ENCODE measurements at places on chromosomes 13 and 19.

- DNase-seq = no peak
These were observed 37.3 kb downstream of the ENOX1 start for GRCh38 chr13:43749503-43749902.

DNA sequence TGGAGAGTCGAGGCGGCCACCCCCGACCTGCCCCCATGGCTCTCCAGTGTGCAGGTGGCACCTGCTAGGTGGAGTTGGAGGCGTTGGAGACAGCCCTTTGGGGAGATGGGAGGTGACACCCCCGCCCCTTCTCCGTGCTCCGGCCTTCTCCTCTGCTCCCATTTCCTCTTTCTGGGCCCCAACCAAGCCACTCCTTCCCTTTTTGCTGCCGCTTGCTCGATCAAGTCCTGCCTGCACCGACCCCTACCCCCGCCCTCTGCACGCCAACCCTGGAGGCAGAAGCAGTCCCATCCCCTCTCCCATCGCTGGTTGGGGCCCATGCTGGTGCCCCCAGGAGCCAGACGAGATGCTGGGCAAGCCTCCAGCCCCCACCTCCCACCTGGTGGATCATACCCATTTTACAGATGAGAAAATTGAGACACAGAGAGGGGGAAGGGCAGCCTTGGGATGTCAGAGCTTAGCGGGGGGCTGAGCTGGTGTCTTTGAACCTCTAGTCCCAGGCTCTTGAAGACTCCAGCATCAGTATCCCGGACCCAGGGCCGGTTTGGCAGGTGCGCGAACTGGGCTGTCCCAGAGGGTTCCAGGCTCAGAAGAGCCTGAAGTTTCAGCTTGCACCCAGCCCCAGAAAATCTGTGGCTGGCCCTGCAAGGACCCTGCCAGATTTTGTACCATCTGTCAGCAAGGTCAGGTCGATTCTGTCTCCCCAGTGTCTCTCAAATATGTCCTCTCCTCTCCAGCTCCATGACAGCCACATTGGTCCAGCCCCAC, 10.3 kb downstream of the GNA15 start:
- no peak for DNase-seq

DNA sequence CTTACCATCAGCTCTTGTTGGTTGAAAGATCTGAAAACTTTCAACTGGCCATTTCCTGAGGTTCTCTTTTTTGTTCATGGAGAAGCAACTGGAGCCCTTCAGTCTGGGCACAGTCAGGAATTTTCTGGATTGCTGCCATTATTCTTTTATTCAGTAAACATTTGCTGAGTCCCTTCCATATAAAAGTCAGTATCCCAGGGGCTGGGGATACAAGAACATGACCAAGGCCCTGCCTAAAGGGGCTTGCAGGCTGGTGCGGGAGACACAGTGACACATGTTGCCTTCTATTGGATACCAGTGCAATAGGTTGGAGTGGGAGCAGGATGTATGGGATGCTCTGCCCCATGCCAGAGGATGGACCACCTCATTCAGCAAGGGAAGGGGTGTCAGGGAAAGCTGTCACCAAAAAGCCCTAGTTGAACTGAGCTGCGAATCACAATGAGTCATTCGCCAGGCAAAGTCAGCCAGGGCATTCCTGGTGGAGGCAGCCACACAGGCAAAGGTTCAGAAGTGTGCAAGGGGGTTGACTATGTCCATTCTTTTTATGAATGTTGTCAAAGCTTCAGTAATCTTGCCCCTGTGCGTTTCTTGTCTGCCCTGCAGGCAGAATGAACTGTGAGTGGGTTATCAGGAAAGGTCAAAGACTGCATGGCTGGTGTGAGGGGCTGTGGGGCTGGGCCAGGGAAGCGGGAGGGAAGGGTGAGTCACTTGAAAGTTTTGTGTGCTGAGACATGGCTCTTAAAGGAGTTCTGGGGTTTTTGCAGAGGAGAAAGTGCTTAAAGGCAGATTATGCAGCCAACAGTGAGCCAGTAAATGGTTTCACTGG, 395.9 kb downstream of the KCNRG start:
- DNase-seq = no peak

DNA sequence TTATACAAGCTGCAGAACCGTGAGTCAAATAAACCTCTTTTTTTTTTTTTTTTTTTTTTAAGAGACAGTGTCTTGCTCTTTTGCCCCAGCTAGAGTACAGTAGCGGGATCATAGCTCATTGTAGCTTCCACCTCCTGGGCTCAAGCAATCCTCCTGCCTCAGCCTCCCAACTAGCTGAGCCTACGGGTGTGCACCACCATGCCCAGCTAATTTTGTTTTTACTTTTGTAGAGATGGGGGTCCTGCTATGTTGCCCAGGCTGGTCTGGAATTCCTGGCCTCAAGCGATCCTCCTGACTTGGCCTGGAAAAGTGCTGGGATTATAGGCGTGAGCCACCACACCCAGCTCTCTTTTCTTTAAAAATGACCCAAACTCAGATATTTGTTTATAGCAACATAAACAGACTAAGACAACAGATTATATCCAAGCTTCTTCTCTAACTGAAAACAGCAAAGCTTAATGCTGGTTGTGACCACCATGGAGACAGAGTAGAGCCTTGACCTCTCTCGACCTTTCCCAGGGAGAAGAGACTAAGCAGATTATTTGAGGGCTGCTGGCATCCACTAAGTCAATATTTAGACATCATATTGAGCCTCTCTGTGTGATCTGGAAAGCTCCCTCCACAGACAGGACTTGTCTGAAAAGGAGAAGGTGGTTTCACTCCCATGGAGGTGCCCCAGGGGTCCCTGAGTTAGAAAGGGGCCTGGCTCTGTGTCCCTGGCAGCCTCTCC, 150.0 kb downstream of the KCTD15 start:
- DNase-seq = no peak

GRCh38 chr13:98563071-98563470, 13.8 kb downstream of the STK24 start:
- DNase-seq = no peak

Data from activated effector memory CD4-positive, alpha-beta T cell treated with Interleukin-2 at 50 U/mL for 16 hours (primary cell).